Liver (tissue), 10 donors: ENCODE measurements at places on chromosomes 4 and X.

DNA sequence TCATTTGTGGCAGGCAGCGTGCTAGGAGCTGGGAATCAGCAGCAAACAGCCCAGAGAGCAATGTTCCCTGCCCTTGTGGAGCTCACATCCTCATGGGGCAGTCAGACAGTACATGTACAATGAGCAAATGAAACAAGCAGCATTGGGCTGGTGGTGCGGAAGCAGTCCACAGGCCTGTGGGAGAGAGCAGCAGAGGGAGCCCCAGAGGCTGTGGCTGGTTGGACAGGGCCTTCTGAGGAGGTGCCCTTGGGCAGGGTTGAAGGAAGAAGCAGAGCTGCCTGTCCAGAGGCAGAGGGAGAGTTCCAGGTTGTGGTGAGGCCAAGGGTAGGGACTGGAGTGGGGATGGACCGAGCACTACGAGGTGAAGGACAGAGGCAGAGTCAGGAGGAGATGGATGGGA lies 22.5 kb downstream of the MMGT1 start:
- no peak for DNase-seq

GRCh38 chr4:123364906-123365305 lies 31.7 kb upstream of the SPRY1 start:
- no peak for DNase-seq

GRCh38 chr4:184641022-184641421 lies 8.2 kb downstream of the CASP3 start:
- no peak for DNase-seq

- DNase-seq, result no peak
Measured at GRCh38 chrX:9429767-9430166, 35.1 kb upstream of the TBL1X start.

DNA sequence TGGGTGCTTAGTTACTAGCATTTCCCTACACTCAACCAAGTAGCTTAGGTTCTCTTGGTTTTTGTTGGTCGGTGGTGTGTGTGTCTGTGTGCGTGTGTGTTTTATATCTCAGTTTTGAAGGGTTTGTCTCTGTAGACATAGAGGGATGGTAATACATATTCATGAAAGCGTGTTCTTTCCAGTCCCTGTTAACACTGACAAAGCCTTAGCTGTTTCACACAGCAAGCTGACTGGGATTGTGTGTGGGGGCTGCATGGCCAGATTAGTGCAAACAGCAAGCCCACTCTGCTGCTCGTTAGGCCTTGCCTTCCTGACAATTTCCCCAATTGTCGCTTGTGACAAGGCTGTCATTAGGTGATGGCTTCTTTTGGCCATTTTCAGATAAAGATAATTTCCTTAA lies 43.9 kb downstream of the ALPK1 start:
- DNase-seq, result no peak

- no peak for DNase-seq
Measured at GRCh38 chrX:141341743-141342142, 99.4 kb upstream of the SPANXC start.

DNA sequence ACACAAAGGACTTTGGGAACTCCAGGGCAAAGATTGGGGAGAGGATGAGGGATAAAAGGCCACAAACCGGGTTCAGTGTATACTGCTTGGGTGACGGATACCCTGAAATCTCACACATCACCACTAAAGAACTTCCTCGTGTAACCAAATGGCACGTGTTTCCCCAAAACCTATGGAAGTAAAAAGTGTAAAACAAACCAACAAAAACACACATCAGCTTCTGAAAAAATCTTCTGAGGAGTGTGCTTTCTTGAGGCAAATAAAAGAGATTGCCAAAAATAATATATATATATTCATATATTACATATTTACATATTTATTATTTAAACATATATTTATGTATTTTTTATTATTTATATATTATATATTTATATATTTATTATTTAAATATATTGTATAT lies 3.9 kb downstream of the P2RY8 start:
- no peak for DNase-seq

DNA sequence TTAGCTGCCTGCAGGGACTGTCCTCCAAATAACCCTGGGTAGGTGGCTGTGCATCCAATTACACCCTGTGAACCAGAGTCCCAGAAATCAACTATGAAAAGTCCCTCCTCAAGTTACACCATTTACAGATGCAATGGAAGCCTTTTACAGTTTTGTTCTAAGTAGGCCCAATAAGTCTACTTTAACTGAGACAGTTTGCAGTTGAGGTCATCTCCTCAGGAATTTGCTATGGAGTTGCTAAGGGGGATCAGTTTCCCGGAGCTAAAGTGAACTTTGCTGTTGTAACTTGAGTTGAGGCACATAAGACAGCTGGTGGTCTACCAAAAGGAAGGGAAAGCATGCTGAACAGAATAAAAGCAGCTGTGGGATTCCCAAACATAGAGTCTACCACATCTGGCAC lies 121.6 kb upstream of the STK26 start:
- no peak for DNase-seq

- no peak for DNase-seq
Measured at GRCh38 chr4:7398104-7398423, 36.7 kb downstream of the PSAPL1 start.

GRCh38 chr4:20589436-20589835 lies 110.8 kb upstream of the PACRGL start:
- peak; percentile 43 for DNase-seq

GRCh38 chr4:145566768-145567167 lies 52.4 kb upstream of the MMAA start:
- DNase-seq, result no peak

GRCh38 chr4:14792702-14793227 lies 209.5 kb upstream of the CPEB2 start:
- no peak for DNase-seq

- DNase-seq, result peak; percentile 43
Measured at GRCh38 chr4:144645631-144646522, at the start of gene HHIP. TSS of gene HHIP (plus strand) at chr4:144646156. CDS start at chr4:144646676, 520 bp downstream.

GRCh38 chr4:159006202-159006601 lies 96.7 kb upstream of the RAPGEF2 start:
- no peak for DNase-seq

DNA sequence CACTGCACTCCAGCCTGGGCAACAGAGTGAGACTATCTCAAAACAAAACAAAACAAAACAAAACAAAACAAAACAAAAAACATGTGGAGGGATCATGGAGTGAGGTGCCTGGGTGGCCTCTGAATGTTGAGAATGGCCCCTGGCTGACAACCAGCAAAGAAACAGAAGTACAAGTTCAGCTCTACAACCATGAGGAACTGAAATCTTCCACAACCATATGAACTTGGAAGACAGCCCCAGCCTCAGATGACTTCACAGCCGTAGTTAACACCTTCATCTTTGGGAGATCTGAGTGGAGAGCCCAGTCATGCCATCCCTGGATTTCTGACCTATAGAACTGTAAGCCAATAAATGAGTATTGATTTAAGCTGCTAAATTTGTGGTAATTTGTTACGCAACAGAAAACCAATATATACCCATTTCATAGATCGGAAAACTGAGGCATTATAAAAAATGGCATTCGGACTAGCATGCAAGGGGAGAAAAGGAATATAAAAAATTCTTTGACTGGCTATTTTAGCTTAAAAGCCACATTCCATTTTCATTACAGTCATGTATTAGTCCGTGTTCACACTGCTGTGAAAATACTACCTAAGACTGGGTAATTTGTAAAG lies 138.7 kb upstream of the RAPGEF2 start:
- DNase-seq, result no peak

DNA sequence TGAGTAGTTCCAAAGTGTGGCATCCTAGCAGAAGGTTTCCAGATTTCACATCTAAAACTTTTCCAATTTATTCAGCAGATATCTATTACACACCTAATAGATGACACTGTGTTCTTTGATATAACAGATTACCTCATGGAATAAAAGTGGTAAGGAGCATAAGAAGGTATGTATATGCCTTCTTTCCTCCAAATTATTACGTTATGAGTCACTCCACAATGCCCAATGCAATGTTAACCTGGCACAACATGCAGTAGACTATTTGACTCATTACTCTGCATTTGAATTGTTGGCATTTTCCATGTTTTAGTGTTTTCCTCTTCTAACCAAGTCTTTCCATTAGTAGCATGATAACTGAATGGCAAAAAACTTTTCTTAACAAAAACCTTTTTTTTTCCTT lies 383.6 kb downstream of the ADGRL3 start:
- DNase-seq, result no peak

DNA sequence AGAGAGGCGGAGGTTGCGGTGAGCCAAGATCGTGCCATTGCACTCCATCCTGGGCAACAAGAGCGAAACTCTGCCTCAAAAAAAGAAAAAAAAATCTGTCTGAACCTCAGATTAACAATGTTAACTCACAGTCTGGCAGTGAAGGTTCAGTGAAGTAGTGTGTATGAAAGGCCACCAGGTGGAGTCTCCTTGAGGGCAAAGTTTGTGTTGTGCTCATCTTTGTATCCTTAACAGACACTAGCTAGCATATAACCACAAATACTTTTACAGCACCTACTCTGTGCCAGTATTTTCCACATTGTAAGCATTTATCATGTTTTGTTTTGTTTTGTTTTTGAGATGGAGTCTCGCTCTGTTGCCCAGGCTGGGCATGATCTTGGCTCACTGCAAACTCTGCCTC lies 46.0 kb upstream of the MGST2 start:
- DNase-seq, result no peak

- DNase-seq, result no peak
Measured at GRCh38 chr4:80081566-80081965, 8.5 kb upstream of the ANTXR2 start.

DNA sequence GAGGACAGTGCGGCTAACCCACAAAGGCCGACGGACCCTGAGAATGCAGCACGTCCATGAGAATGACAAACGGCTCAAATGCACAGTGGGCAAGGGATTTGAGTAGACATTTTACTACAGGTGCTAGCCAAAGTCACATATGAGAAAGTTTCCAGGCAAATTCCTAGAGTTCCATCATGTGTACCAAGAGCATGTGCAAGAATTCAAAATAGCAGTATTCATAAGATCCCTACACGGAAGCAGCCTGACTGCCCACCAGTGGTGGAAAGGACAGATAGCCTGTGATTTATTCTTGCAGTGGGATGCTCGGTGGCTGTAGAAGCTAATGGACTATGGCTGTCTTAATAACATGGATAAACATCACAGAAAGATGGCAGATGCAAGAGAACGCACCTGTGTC lies 68.0 kb downstream of the RGS12 start:
- peak; percentile 9 for DNase-seq

DNA sequence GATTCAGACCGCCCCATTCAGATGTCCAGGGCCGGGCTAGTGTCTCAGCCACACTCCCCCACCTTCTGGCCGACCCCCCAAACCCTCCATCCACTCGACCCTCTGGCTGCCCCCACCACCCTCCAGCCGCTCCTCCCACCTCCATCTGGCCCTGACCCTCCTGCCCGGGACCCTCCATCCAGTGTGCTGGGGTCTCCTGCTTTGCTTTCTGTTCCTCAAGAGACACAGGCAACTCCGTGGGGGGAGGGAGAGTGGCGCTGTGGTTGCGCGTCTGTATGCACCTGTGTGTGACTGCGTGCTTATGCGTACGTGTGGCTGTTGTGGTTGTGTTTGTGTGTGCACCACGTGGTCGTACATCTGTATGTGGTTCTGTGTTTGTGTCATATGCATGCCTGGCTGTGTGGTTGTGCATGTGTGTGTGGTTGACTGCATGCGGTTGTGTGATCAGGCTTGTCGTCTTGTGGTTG lies 33.3 kb downstream of the CPLX1 start:
- DNase-seq, result no peak

- DNase-seq, result no peak
Measured at GRCh38 chr4:110754716-110755115, 131.8 kb upstream of the PITX2 start.

DNA sequence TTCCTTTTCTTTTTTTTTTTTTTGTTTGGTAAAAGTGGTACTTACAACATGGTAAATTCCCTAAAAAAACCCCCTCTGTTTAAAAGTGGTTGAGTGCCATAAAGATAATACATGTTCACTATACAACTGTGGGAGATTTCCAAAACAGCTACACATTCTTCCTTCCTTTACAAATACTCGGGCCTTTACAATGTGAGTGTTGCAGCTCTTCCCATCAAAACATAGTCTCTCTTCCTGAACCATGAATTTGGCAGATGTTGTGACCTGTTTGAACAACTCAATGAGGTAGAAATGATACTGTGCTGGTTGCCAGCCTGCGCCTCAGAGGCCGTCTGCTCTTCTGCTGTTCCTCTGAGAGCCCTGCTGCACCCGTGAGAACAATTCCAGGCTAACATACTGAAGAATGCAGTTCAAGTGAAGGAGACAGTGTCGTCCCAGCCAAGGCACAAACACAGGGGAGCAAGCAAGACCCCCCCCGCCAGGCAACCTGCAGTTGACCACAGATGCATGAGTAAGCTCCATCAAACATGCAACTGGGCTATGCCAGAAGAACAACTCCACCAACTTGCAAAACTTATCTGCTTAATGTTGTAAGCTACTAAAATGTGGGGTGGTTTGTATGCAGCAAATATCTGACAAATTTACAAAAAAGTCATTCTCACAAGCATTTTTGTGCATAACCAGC lies 645.0 kb downstream of the PCDH7 start:
- no peak for DNase-seq

DNA sequence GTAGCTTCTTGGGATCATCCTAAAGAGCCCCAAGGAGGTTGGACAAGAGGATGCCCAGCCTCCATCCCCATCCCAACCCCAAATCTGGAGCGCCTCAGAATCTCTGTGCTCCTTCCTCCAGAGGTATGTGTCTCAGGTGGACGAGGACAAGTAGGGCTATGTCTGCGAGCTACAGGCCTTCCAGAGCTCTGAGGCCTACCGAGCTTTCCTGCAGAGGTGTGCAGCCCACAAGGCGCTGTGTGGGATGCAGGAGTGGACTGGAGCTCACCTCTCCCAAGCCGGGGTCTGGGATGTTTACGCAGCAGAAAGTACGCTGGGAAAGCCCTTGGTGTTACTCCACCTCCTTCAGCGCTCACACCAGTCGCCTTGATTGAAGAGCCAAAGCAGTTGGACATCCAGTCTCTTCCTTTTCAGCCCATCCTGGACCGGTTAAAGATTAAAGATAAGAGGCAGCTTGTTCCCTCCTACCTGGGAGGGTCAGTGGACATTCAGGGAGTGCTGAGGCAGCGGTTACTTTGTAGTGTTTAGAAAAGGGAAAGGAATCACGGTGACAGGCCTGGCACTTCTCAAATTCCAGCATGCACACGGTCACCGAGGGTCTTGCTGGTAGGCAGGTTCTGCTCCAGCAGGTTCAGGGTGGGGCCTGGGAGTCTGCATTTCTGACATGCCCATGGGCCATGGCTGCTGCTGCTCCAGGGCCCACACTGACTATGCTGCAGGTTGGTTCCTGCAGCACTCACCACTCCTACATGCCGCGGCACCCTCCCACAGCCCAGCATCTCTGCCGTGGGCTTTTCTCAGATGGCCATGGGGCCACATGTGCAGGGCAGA lies 29.5 kb upstream of the JAKMIP1 start:
- DNase-seq, result no peak

GRCh38 chrX:34918856-34919255 lies 23.7 kb upstream of the FAM47B start:
- no peak for DNase-seq

GRCh38 chr4:26806331-26806730 lies 54.3 kb upstream of the STIM2 start:
- no peak for DNase-seq
